ENCODE measurements at places on chromosomes 16 and 17.
A peak's percentile ranks its signal among the peaks of the same experiment; 100 is the strongest.

DNA sequence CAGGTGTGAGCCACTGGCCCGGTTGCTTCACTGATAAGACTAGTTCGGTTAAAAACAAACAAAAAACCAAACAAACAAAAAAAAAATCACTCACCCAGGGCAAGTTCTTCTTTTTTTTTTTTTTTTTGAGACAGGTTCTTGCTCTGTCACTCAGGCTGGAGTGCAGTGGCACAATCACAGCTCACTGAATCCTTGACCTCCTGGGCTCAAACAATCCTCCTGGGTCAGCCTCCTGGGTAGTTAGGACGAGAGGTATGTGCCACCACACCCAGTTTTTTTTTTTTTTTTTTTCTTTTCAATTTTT lies 119.5 kb upstream of the CORO6 start:
- DNase-seq: no peak

GRCh38 chr17:65660947-65661346 lies 99.5 kb upstream of the AXIN2 start:
- peak; percentile 90 for DNase-seq

DNA sequence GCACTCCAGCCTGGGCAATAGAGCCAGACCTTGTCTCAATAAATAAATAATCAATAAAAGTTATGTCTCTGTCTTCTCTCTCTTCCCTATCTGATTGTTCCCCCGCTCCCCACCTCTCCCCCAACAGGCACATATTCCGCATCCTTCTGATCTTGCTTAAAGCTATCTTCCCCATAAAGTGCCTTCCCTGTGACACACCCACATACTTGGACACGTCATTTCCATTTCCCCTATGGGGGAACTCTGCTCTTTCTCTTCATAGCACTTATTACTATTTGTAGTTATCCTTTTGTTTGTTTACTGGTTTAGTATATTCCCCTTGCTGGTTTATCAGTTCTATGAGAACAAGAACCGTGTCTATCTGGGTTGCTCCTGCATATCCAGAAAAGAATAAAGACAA lies 14.9 kb downstream of the MYO1D start:
- no peak for DNase-seq

DNA sequence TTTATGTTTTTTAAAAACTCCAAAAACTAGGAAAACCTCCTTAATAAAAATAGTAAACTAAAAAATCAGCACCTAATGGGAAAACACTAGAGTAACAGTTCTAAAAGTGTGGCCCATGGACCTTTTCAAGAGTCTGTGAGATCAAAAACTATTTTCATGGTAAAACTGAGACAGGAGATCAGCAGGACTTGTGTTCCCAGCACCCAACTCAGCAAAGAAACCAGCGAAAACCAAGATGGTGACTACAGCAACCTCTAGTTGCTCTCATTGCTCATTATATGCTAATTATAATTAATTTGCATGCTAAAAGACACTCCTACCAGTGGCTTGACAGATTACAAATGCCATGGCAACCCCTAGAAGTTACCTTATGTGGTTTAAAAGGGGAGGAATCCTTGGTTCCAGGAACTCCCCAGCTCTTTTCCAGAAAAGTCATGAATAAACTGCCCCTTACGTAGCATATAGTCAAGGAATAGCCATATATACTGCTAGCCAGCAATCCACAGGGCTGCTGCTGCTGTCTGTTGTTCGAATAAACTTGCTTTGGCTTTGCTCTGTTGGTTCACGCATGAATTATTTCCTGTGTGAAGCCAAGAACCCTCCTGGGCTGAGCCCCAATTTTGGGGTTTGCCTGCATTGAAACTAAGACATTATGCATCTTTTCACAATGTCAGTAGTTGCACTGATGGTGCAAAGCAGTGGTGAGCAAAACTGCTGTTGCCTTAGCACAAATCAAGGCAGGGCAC lies 12.4 kb downstream of the CMTR2 start:
- no peak for DNase-seq

- no peak for DNase-seq
Observed at GRCh38 chr17:74098136-74099024, 105.1 kb upstream of the RPL38 start.

- DNase-seq: peak; percentile 67
Observed at GRCh38 chr17:75412455-75413317, 7.2 kb upstream of the GRB2 start.

- peak; percentile 59 for DNase-seq
Observed at GRCh38 chr17:61647047-61647446, 56.0 kb upstream of the NACA2 start.

- peak; percentile 42 for DNase-seq
Observed at GRCh38 chr17:80861892-80862291, 129.7 kb upstream of the CHMP6 start.

DNA sequence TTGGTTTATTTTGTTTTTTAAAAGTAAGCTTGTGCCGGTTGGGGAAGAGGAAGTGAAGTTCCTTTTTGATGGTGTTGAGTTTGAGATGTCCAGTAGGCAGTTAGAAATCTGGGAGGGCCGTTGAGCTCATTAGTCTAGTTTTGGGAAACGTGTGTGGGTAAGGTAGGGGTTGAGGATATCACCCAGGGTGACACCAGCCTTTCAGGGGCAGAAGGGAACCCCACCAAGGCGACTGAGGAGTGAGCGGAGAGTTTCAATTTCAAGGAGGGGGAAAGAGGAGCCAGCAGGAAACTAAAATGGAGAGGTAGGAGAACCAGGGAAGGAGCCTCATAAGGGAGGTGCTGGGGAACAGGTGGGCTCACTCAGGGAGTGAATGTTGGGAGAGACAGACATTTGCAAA lies 22.7 kb downstream of the HAPSTR1 start:
- DNase-seq: no peak

DNA sequence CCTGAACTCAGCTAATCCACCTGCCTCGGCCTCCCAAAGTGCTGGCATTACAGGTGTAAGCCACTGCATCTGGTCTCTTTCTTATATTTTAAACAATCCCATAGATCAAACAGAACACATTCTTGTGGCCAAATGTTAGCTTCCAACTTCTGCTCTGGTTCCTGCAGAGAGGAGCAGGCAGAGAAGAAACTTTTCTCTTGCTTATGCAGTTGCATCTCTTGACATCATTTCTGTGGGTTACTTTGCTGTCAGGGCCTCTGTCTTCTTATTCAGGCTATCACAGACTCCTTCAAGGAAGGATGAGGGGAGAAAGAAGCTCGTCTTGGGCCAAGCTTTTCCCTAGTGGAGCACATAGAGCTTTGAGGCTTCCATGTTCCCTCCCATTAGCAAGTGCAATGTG lies 7.8 kb downstream of the HSD17B2 start:
- no peak for DNase-seq

DNA sequence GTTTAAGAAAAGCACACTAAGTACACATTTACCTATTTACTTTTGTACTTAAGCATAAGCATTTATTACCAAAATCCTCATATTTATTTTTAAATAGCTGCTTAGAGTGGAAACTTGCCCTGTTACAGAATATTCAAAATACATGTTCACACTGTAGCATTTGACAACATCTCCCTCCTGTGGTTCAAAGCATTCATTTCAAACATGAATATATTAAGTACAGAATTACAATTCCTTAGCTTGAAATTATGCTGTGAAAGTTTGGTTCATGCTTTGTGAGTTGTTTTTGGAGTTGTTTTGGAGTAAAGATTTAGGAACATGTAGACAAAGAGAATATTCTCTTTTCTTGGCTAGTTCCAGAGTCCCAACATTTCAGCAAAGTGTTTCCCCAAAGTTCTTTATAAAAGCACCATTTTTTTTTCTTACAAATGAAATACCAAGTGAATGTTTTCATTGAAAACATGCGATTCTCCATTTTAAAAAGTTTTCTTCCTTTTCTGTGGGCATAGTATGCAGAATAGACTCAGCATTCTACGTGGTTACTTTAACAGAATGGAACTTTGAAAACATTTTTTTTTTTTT lies 33.2 kb downstream of the TUBD1 start:
- DNase-seq: peak; percentile 78

DNA sequence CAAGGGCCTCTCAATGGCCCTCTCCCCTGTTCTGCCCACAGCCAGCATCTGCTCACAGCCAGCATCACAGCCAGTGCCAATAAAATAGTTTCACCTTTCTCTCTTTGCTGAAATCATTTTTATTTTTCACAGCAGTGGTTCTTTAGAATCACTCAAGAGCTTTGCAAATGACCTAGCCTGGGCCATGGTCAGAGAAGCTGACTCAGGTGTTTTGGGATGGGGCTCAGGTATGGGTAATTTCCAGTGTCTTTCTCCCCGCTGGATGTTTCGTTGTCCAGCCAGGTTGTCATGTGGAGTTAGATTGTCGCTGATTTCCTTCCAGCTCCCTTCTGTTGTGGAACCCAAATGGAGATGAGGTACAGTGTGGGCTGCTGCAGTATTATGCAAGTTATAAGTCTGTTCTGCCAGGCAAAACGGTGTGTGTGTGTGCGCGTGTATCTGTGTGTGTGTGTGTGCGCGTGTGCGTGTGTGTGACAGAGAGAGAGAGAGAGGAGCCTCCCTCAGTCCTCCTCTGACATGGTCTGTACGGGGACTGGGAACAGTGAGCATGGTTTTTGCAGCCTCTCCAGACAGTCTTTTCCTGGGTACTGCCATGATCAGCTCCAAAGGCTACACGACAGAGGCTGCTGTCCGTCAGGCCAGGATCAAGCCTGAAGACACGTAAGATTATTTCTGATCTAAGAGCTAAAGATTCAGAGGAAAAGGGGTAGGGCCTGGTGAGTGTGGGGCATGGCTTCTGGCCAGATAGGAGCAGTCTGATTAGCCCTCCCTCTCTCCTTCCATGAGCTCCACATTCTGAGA lies 1.4 kb upstream of the PMP22 start:
- DNase-seq: no peak

DNA sequence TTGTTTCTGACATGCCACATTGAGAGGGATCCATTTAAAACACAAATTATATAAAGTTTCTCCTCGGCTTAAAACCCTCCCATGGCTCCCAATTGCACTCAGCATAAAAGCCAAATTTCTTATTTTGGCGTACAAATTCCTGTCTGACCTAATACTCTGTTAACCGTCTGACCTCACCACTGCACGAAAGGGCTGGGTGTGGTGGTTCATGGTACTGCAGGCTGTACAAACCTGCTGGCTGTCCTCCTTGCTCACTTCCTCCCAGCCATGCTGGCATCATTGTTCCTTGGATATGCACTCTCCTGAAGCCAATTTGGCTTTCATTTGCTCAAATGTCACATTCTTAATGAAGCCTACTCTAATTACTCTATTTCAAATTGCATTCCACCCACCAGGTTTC lies 301.6 kb upstream of the C16orf82 start:
- peak; percentile 12 for DNase-seq

- DNase-seq: peak; percentile 53
Observed at GRCh38 chr16:58399718-58400633, 7.7 kb downstream of the GINS3 start.

DNA sequence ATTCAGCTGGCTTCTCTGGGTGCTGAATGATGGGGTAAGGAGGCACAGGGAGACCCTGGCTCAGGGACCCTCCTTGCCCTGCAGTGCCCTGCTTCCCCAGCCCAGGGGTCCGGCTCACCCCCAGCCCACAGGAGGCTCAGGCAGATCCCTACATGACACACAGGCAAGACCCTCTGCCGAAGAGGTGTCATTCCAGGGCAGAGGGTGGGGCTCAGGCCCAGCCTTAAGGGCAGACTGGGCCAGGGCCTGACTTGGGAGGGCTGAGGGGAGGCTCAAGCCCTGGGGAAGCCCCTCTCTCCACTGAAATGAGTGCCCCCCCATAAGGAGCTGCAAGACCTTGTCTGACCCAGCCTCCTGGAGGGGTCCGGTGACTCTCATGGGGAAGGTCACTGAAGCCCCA lies 30.3 kb upstream of the KSR1 start:
- no peak for DNase-seq

- DNase-seq: no peak
Observed at GRCh38 chr17:50101346-50102163, 6.4 kb downstream of the PDK2 start.

DNA sequence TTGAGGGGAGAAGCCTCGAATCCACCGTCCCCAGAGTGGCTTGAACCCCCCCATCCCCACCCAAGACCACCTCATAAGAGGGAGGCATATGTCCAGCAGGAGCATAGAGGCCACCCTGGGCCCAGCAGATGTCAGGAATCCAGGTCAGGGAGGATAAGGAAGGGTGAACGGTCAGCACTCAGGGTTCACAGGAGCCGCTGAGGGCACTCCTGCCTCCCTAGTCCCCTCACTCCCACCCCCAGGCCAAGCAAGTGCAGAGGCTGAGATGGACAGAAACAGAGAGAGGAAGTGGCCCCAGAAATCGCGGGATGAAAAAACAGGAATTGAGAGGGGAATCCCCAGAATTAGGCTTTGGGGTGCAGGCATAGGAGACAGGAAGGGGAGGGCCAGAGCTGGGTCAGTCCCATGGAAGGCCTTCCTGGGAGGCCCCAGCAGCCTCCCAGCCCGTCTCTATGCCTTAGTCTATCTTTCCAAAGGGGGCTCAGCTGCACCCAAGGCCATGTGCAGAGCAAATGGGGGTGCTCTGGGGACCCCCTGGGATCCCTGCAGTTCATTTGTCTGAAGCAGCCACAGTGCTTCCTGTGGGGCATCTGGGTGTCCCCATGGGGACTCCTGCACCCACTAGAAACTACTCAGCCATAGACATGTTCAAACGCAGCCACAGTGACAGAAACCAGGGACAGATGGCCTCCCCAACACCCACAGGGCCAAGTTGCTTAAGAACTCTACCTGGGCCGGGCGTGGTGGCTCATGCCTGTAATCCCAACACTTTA lies 1.7 kb downstream of the CMTM3 start:
- DNase-seq: no peak

DNA sequence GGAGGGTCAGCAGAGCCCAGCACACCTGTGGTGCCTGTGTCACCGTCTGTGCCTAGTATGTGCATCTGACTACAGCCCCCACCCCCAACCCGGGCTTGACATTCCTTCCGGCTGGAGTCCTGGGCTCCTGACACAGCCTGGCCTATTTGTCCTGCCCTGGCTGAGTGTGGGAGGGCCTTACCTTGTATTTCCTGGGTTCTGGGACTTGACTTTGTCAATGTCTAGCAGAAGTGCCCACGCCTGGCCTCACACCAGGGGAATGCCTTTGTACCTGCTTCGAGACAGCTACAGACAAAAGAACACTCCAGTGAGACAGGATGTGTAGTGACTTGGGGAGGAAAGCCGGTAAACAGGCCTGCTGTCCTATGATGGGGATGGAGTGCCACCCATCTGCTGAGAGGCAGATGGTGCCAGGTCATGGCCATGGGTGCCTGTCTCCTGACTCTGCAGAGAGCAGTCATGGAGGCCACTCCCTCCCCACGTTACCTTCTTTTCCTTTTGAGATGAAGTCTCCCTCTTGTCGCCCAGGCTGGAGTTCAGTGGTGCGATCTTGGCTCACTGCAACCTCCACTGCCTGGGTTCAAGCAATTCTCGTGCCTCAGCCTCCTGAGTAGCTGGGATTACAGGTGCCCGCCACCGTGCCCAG lies 42.8 kb downstream of the TNFRSF13B start:
- no peak for DNase-seq

GRCh38 chr16:71383054-71383773 lies 24.7 kb downstream of the CALB2 start:
- DNase-seq: peak; percentile 12

- no peak for DNase-seq
Observed at GRCh38 chr17:27438348-27438998, 17.8 kb upstream of the KSR1 start.

DNA sequence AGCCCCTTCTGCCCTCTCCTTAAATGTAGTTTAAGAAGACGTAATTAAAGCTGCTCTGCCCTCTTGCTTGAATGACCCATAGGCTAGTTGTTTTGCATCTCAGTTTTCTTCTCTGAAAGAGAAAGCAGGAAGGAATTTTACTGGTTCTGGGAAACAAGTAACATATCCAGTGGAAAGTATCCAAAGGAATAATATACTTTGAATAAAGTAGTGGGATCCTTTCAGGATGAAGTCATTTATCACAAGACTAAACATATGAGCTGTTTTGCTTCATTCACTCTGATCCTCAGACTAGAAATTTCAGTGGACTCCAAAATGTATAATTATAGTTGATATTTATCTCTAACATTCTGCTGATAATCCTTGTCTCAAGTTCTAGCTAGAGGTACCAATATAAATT lies 1297.6 kb upstream of the GOT2 start:
- DNase-seq: no peak

Data from fibroblast of mammary gland (primary cell).